ENCODE measurements at places on chromosomes 13 and 19. TPM values are rescaled to one million over a fixed set of nuclear protein-coding genes. Genes with fewer than 3 reads are reported as not detected.

GRCh38 chr13:21319869-21320641 lies 139.0 kb downstream of the ZDHHC20 start:
- peaks cover 5% of the 10 kb centered on the region for H3K36me3 ChIP-seq
- H3K4me3 ChIP-seq = no peak overlapping the region
- peaks cover 10% of the 10 kb centered on the region for H3K4me1 ChIP-seq
- H3K27ac ChIP-seq = no peak overlapping the region

GRCh38 chr13:30932481-30933353 lies at the start of gene TEX26:
Gene TEX26 (plus strand): TSS chr13:30932656. CDS start chr13:30932716, 60 bp downstream.
- no peak for DNase-seq
- no peak within 1 kb of the TSS for H3K27ac ChIP-seq
- no peak within 1 kb of the TSS for H3K4me3 ChIP-seq
- no peaks in the 10 kb centered on the region for H3K36me3 ChIP-seq

- H3K36me3 ChIP-seq = no peaks in the 10 kb centered on the region
- no peaks in the 10 kb centered on the region for H3K4me1 ChIP-seq
- no peak for DNase-seq
- no peak overlapping the region for H3K4me3 ChIP-seq
- H3K27ac ChIP-seq = no peak overlapping the region
- H3K27me3 ChIP-seq = peaks cover 8% of the 10 kb centered on the region
These were observed 125.4 kb upstream of the ABCC4 start for GRCh38 chr13:95426631-95427030.

DNA sequence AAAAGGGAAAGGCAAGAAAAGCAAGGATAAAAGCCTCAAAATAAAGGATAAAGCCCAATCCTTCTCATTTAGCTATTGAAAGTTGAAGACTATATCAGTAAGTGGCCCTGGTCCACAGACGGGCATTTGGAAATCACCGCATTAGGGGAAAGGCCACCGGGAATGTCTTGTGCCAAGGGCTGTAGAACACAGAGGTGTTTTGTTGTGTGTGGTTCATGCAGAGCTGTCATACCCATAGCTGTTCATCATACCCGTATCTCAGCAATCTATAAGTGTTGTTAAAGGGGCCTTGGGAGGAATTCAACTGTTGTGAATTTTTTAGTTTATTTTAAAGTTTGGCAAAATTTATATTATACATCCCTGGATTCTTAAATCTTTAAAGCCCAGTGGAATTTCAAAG lies 33.0 kb downstream of the DLEU7 start:
- H3K27ac ChIP-seq = no peak overlapping the region
- no peaks in the 10 kb centered on the region for H3K36me3 ChIP-seq
- H3K27me3 ChIP-seq = peaks cover 2% of the 10 kb centered on the region
- H3K4me3 ChIP-seq = no peak overlapping the region

GRCh38 chr19:20503476-20503875 lies 62.1 kb downstream of the ZNF737 start:
- DNase-seq = no peak
- H3K4me1 ChIP-seq = no peaks in the 10 kb centered on the region
- H3K4me3 ChIP-seq = no peak overlapping the region
- H3K36me3 ChIP-seq = peaks cover 9% of the 10 kb centered on the region
- H3K27ac ChIP-seq = no peak overlapping the region

C19orf67 gene
- not detected for total RNA-seq
